ENCODE measurements at places on chromosomes 16 and 17.

DNA sequence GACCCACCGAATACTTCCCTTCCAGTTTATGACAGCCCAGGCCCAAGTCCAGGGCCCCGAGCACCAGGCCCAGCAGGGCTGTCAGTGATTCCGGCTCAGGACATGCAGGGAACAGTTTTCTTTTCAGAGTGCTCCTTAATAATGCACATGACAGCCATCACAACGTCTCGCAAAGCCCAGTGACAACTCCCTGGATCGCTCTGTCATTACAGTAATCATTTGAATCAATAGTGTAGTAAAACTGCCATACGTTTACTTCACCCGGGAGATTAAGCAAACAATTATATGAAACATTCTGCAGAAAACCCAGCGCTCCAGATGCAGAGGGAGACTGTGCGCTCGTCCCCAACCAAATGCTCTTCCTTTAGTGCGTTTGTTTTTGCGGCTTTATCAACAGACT is 162.6 kb upstream of the CDH13 start:
- no peak for DNase-seq

DNA sequence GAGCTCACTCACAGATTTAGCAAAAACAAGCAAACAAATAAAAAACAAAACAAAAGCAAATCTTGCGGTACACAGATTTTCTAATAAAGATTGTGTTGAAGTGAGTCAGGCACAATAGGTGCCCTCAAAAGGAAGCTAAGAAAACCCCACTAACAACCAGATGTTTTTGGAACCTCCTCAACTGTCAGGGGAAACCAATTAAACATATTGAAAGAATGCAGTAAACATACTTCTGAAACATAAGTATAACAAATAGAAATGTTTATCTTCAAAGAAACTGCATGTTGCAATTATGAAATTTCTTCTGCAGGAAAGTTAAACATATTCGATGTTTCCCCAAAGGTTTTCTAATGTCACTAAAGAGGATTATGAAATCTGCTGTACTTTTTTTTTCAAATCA is 110.5 kb upstream of the CORO6 start:
- DNase-seq, result no peak

GRCh38 chr16:54291656-54292487 is 5.3 kb upstream of the IRX3 start:
- no peak for DNase-seq

DNA sequence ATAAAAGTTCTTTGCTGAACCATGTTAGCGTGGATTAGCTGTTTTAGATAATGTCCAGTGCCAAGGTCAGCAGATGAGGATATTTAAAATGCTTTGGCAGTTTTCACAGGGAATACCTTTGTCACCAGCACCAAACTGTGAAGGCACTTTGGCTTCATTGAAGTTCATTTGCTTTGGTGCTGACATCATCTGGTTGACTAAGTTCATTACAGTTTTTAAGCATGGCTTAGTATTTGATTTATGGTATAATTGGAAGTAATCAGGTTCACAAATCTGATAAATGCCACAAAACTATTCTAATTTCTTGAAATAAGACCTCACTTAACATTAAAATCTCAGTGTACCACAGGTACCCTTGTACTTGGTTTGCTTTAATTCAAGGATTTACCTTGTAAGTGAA is 4.3 kb downstream of the GID4 start:
- DNase-seq, result no peak

- DNase-seq, result no peak
Observed at GRCh38 chr16:19382887-19383816, 34.5 kb upstream of the TMC5 start.

DNA sequence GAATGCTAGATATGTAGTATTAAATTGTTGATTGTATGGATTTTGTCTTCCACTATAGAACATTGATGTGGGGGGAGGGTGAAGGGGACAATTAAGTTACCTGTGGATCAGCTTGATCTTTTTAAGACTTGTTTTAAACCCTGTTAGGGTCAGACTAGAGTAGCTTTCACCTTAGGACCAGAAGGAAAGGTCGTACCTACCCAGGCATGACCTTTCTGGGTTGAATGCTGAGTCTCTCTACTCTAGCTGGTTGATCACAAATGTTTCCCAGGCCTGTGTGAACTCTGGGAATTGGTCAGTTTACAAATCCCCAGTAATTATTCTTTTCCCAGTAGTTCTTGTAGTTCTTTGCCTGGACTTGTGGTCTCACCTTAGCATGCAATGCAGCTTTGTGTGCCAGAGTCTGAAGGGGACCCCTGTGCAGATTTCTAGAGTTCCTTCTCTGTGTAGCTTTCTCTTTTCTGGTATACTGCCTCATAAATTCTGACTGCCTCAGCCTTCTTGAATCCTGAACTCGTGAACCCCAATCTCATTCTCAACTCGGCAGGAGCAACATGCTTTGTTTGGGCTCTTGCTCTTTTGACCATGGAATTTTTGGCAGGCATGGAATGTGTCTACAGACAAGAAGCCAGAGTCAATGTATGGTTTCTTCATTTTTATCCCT is 54.1 kb downstream of the VMP1 start:
- no peak for DNase-seq

DNA sequence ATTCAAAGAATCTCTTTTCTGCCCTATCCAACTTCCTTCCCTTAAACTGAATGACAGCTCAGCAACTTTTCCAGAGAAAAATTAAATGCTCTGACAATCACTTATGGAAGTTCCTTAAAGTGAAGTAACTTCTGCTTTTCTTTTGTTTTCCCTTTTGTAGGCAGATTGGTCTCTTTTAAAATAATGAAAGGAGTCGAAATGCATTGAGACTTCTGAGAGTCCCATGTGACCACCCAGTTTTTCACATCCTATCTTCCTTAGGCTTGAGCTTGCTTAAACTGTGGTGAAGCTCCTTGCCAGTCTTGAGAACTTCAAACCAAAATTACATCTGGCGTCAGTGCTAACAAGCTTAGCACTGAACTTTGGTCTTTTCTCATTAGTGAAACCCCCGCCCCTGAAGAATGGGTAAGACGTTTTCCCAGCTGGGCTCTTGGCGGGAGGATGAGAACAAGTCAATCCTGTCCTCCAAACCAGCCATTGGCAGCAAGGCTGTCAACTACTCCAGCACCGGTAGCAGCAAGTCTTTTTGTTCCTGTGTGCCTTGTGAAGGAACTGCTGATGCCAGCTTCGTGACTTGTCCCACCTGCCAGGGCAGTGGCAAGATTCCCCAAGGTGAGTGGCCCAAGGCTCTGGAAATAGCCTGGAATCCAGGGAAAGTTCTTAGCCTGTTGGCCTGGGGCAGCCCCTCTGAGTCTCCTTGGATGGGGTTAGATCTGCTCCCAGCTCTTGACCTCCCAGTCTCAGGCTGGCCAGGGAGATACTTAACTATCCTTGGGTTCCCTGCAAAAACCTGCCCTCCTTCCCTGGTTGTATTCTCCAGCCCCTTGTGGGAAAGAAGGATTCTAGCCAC is 1.2 kb downstream of the TMEM106A start:
- DNase-seq, result no peak

GRCh38 chr16:31157136-31157535 is 7.3 kb upstream of the PRSS36 start:
- no peak for DNase-seq

DNA sequence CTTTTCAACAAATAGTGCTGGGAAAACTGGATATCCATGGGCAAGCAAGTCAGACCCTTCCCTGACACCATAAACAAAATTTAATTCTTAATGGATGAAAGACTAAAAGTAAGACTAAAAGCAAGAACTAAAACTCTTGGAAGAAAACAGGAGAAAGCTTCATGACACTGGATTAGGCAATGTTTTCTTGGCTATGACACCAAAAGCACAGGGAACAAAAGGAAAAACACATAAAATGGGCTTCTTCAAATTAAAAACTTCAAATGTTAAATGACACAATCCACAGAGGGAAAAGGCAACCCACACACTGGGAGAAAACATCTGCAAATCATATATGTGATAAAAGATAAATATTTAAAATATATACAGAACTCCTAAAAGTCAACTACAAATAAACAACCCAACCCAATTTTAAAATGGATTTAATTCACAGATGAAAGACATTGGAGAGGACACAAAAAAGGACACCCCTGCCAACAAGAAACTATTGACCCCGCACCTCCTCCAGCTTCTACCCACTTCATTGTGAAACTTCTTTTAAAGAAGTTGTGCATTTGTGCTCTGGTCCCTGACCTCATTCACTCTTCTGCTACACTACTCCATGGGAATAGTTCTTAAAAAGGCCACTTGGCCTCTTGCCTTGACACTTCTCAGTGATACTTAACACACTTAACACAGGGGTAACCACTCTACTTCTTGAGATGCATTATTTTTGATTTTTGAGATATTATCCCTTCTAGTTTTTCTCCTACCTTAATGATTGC is 80.3 kb downstream of the TRIM37 start:
- DNase-seq, result no peak

- DNase-seq, result no peak
Observed at GRCh38 chr17:11031787-11032186, 193.9 kb upstream of the PIRT start.

DNA sequence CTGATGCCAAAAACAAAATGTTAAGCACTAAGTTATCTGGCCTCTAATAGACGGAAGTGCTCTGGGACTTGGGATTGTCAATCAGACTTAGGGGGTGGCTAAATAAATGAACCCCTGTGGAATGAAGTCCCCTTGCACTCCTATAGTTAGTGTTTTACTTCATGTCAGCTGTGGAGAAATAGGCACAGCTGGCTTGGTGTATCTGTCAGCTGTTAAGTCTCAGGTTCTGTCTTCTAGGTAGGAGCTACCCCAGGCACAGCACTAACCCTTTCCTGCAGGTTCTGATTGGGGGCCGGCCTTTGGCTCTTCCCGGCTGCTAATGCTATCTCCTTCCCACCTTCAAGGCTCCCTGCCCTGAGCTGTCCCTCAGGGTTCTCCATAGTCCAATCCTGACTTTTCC is 410.6 kb downstream of the UTP18 start:
- no peak for DNase-seq

- no peak for DNase-seq
Observed at GRCh38 chr17:41816637-41817320, 4.0 kb downstream of the FKBP10 start.

- DNase-seq, result no peak
Observed at GRCh38 chr17:44197980-44198720, 1.5 kb downstream of the ATXN7L3 start.

DNA sequence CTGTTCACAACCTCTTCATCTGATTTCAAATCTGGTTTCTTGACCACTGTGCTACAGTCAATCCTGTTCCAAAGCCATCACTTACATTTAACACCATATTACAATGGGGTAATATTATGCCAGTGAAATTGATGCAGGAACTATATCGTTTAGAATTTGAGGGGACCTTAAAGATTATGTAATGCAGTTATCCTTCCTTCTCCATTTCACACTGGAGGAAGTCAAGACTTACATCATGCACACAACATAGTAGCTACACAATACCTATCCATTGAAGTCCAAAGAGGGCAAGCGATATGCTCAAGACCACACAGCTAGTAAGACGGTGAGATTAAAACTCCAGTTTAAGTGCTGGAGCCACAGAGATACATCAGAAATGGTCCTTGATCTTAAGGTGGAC is 16.8 kb downstream of the NOG start:
- no peak for DNase-seq
